Activated CD4-positive, alpha-beta T cell treated with anti-CD3 and anti-CD28 coated beads, Interleukin-2, amount 10 ng/mL, durations not matched to agents 24 days and 14 days (primary cell): ENCODE measurements at places on chromosomes 4 and X.

DNA sequence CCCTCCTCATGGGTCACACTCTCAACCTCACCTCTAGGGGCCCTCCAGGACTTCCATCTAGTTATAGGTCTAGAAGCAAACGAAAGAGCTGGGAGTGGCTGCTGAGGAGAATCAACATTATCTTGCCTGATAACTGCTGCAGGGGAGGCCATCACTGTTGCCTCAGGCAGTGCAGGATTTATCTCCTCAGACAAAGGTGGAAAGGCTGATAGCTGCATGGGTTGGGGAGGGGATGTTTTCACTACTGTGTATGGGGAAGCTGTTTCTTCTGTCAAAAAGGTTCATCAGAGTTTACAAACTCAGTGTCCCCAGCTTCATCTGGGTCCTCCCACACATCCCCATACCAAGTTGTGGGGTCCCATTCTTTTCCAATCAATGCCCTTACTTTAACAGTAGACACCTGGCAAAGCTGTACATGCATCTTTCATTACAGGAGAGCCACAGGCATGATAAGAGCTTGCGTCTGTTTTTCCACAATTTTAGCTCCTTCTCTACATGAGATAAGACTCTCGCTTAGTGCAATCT, 17.6 kb upstream of the PRDM8 start:
- peak; percentile 54 for DNase-seq

DNA sequence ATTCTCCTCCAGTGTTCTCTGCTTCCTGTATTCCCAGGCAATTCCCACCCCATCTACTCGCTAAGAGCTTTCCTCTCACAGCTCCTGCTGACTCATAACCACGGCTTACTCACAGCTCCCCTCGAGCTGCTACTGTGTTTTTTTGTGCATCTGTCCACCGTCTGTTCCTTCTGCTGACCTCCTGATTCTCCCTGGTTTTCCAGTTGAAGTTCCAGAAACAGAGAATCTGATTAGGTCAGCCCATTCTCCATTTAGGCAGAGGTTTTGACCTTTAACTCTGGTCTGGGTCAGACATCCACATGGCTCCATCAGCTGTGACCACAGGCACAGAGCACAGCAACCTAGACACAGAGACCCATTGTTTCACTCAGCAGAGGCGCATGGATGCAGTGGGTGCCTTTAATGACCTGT, 5.5 kb upstream of the SMIM20 start:
- no peak for DNase-seq

DNA sequence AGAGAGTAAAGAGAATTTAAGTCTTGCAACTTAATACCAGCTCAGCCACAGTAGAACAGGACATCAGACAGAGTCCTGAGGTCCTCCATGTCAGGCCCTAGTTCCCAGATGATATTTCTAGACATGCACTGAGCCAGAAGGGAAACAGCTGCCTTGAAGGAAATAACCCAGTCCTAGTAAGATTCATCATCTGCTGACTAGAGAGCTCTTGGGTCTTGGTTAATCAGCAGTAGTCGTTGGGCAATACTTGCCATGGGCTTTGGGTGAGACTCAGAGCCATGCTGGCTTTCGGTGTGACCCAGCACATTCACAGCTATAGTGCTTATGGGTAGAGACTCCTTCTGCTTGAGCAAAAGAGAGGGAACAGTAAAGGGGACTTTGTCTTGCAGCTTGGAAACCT, 379.1 kb downstream of the AR start:
- DNase-seq, result no peak

DNA sequence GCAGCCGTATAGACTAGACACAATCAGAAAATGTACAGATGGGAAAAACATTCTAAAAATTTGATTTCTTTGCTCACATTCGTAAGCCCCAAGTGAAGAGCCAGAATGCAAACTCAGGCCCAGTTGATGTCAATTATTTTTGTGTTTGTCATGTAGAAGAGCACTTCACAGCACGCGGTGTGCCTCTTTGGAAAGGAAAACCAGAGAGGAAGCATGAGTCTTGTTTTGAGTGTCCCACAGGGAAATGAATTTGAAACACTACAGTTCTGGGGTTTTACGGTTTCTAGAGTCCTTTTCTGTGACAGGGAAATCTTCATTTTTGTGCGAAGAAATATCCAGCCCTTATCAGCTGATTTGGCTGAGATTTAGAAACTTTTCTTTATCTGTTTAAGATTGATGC, 554.6 kb upstream of the BOD1L1 start:
- no peak for DNase-seq

DNA sequence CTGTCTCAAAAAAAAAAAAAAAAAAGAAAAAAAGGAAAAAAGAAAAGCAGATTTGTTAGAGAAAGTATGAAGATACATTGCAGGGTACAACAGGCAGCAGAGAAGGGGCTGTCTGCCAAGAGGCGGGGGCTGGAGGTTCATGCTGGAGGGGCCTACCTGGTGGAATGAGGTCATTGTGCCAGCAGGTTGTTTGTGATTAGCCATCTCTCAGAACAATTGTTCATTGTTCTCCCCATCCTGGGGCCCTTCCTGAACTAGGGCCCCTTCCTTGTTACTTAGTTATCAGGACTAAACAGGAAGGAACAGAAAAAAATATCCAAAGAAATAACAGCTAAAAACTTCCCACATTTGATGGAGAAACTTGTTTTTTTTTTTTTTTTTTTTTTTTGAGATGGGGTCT, 14.0 kb upstream of the GPKOW start:
- no peak for DNase-seq

GRCh38 chrX:129779747-129780146, at the start of gene SASH3:
TSS of gene SASH3 (plus strand) at chrX:129779949. CDS start at chrX:129780098, 149 bp downstream.
- DNase-seq, result peak; percentile 89

DNA sequence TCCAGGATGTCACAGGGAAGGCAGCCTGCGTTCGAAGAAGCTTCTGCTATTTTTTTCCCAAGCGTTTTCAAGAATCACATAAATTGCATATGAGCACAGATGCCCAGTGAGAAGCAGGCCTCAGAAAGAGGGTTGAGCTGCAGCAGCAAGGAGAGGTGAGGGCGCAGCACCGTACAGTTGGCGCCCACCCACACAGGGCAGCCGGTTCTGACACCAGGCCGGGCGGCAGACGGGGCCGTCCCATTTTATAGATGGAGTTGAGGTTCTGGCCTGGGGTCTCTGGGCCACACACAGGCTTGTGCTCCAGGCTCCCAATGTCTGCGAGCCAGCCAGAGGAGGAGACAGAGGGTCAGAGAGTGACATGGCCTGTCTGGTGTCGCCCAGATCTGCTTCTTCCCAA, 22.8 kb downstream of the CPZ start:
- DNase-seq, result no peak

DNA sequence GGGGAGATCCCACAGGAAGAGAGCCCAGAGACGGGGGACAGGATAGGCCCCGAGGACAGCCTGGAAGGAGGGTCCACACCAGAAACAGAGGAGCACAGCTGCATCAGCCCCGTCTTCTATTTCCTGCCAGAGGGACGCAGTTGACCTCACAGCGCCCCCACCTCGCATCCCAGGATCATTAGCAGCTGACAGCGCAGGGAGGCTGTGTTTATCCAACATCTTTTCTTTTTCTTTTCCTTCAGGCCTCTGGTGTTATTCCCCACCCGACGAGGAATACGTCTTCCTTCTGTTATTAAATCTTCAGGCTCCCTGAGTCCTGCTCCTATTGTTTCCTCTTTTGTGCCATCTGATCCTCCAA, 75.4 kb downstream of the DCHS2 start:
- no peak for DNase-seq

- DNase-seq, result no peak
These were observed 492.8 kb upstream of the NR3C2 start for GRCh38 chr4:148934926-148935578.

DNA sequence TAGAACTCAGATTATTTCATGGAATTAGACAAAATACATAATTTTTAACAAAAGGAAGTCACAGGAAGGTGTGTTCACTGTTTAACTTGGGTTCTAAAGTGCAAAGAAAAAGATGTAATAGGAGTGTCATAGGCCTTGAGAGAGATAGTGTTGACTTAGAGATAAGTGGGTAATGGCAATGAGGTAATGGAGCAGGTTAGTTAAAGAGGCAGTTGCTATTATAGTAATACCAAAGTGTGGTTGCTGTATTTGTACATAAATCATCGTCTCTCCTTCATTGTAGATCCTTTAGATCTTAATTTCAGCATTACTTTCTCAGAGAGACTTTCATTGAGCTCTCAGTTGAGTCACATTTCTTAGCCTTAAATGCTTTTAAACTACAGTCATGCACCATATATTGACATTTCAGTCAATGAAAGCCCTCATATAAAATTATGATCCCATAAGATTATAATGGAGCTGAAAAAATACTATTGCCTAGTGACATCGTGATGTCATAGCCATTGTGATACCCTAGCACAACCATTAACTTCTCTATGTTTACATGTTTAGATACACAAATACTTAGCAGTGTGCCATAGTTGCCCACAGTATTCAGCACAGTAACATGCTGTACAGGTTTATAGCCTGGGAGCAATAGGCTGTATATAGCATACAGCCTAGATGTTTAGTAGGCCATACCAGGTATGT, 245.4 kb downstream of the ADGRL3 start:
- DNase-seq, result no peak

GRCh38 chrX:6968231-6968630, 179.3 kb upstream of the STS start:
- DNase-seq, result no peak

- DNase-seq, result no peak
These were observed 19.3 kb downstream of the TSPAN5 start for GRCh38 chr4:98639108-98639507.

DNA sequence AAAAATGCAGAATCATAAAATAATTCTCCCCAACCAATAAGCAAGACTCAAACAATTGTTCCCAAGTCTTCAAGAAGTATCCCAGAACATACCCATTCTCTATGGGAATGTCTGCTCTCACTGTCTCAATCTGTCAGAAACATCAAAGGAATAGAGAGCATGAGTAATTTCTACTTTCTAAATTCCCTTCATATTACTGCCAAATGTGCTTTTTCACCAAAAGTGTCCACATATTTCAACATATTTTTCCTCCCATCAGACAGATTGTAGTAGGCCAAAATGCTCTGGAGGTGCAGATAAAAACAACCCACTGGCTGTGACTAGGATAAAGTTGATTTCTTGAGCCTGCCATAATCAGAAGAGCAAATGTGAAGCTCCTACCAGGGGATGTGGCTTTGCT, 692.0 kb upstream of the FAM241A start:
- no peak for DNase-seq

DNA sequence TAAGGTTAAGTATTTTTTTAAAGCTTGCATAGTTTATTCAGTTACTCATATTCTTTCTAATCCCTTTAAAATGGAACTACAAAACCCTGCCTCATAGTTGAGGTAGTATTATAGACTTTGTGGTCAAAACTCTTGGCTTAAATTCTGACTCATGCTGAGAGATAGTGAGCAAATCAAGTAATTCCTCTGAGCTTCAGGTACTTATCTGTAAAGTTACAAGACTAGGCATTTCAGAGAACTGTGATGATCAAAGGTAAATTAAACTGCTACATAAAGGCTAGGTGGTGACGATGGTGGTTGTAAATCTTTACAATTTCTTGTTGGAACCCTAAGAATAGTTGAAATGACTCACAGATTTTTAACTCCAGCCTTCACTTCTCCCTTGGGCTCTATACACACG, 3.2 kb upstream of the CLOCK start:
- peak; percentile 46 for DNase-seq

DNA sequence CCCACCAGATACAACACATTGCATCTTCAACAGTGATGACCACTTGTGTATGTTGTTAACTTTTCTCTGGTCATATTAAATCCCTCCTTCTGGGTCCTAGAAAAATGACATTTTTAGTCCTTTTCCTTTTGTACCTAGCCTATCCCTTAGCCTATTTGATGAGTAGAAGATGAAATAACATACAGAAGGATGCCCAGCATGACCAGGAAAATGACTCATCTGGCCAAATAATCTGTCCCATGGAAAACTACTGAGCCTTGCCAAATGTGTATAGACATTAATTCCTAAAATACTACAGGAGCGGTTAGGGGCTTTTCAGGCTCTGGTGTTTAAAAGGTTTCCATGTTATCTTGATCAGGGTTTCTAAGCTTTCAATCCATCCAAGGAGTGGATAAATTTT, 129.0 kb upstream of the KCNIP4 start:
- DNase-seq, result no peak

GRCh38 chr4:35604252-35604651, 640.1 kb downstream of the ARAP2 start:
- DNase-seq, result no peak

GRCh38 chr4:90950385-90950841, 823.2 kb downstream of the CCSER1 start:
- DNase-seq, result no peak

GRCh38 chrX:118225711-118226428, 109.3 kb upstream of the KLHL13 start:
- no peak for DNase-seq

DNA sequence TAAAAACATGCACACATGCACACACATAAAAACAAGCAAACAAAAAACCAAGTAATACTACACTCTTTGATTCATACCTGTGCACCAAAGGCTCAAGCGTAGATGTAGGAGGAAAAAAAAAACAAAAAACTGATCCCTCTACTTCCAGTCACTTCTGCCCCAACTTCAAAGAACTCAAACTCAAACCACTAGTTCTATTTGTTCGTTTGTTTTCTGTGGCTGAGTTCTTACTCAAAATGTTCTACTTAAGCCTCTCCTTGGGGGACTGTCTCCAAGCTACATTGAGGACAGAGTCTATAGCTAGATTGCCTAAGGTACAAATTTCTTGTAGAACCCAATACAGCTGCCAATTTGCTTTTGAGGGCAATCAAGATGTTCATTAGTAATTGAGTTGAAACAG, 171.0 kb upstream of the ATOH1 start:
- no peak for DNase-seq

DNA sequence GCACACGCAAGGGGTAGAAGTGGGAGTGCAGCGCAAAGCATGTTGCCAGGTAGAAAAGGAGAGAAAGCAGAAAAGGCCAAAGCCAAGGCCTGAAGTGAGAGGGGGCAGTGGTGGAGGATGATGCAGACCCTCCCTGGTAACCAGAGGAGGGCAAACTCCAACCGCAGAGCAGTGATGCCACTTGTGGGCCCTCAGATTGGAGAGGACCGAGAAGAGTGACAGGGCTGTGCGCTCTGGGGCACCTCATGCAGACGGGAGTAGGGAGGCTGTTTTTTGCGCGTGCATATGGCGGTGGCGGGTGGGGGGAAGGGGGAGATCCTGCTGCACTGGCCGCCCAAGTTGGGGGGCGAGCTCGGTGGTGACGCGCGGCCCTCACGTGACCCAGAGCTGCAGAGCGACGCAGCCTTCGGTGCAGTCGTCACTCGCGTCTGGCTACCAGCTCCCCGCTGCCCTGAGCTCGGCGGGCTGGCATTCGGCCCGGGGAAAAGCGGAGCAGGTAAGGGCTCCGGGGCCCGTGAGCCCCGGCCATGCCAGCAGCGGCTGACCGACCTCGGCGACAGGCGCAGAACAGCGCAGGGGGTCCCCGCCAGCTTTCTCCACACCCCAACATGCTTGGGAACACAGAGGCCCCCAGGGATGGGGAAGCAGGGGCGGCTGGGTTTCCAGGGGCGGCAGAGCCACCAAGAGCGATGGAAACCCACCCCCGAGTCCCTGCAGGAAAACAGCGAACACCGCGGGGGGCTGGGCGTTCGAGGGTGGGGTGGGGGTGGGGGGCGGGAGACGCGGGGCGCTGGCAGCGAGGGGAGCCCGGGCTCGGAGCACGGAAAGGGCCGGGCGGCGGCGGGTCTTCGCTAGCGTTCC, at the start of gene BEX3:
Gene BEX3 (plus strand): TSS at position 421 of the 861 bp plus-strand sequence. CDS start 984 bp downstream, outside the sequence.
- DNase-seq, result peak; percentile 66
